ENCODE measurements at places on chromosomes 5 and 9.

GRCh38 chr5:1965925-1966324 lies 83.2 kb upstream of the IRX4 start:
- DNase-seq = no peak

DNA sequence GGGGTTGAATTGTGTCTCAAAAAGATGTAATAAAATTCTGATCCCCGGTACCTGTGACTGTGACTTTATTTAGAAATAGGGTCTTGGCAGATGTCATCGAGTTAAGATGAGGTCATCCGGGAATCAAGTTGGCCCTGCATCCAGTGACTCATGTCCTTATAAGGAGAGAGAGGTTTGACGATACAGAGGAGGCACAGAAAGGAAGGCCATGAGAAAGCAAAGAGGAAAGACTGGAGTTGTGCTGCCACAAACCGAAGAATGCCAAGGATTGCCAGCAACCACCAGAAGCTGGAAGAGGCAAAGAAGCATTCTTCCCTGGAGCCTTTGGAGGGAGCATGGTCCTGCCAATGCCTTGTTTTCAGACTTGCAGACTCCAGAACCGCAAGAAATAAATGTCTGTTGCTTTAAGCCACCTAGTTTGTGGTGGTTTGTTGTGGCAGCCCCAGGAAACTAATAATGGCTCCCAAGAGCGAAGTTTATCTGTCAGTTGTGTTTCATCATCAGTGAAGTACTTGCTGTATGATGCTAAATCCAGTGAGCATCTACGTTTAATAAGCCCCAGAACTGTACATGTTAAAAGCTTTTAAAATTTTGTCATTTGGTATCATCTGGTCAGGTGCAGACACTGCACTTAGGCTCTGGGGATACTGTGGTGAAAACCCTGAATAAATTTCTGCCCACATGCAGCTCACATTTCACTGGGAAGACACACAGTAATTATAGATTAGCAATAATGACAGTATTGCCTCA lies 114.8 kb downstream of the TLE4 start:
- DNase-seq = no peak

GRCh38 chr9:106885451-106885850 lies 22.5 kb downstream of the ZNF462 start:
- DNase-seq = no peak

GRCh38 chr5:90368454-90369246 lies 40.9 kb downstream of the CETN3 start:
- DNase-seq = no peak

GRCh38 chr9:100700689-100701318 lies 122.9 kb downstream of the CAVIN4 start:
- DNase-seq = no peak
